ENCODE measurements at places on chromosomes 2 and 18.

- DNase-seq = no peak
Measured at GRCh38 chr2:200428961-200429665, 80.8 kb downstream of the KCTD18 start.

GRCh38 chr2:158932131-158932645, 36.3 kb upstream of the TANC1 start:
- DNase-seq = no peak

DNA sequence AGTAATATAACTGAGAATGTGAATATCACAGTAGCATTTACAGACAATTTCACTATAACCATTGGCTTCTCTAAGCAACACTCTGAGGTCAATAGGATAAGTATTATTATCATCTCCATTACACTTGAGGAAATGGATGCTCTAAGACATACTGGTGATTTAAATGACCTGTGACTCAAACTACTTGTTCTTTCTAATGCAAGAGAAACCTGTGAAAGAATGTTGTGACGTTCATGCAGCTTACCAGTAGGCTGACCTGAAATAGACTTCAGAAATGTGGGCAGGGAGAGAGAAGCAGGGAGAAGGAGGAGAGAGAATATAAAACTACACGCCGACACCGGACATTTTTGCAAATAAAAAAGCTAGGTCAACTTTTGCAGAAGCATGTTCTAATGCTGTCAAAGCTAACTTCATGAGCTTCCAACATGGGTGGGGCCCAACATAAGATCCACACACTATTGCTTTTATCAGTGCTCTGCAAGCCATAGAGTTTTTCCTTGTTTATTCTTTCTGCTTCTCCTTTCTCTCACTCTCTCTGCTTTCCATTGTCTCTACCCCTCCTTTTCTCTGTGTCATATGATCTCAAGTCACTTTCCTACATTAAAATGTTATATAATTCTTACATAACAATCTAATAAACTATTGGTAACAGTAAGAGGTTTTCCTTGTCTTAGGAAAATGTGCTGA, 217.6 kb upstream of the FN1 start:
- DNase-seq = no peak

- DNase-seq = no peak
Measured at GRCh38 chr2:183868707-183869106, 729.6 kb upstream of the ZNF804A start.

GRCh38 chr2:9837451-9837850, 5.8 kb upstream of the TAF1B start:
- no peak for DNase-seq

DNA sequence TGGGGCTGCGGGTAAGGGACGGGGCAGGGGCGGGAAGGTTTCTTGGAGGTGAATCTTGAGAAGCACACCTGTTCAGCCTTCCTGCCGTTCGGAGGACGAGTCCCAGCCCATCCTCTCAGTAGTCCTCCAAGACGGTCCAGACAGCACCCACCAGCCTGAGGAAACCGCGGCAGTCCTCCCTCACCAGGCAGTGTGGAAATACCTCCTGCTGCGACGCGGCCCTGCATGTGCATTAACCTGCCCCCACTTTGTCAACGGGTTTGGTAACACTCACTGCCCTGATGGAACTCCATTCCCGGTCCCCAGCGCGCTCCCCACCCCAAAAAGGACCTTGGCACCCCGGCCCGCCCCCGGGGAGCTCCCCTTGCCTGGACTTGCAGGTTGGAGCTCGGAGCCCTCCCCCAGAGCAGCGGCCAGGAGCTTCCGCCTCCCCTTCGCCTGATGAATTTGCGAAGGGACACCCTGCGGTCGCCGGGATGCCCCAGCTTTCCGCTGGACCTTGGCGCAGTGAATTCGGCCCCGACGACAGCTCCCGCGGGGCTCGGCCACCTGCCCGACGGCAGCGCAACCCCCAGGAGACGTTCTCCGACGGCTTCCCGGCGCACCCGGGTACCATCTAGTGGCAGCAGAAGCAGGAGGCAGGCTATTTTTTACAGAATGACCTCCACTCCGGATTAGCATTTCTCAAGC, 31.5 kb downstream of the ACVR1C start:
- no peak for DNase-seq

- DNase-seq = no peak
Measured at GRCh38 chr2:127569666-127570065, 34.2 kb downstream of the MYO7B start.

DNA sequence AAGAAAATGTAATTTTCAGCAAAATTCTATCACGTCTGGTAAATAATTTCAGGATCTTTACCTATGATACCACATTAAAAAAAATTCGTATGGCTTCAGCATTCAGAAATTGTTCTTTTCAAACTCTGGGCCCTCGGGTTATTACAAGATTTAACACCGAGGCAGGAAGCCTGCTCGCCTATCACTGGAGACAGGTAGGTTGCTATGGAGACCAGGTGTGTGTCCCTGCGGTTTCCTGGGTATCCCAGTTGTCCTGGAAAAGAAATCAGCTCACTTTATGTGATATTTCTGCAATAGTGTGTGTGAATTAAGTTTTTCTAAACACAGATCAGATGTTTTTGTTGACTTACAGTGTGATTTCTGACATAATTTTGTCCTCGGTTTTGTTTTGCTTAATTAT, 14.2 kb downstream of the HPCAL1 start:
- DNase-seq = no peak

- DNase-seq = no peak
Measured at GRCh38 chr18:2964361-2965010, 48.5 kb downstream of the LPIN2 start.

DNA sequence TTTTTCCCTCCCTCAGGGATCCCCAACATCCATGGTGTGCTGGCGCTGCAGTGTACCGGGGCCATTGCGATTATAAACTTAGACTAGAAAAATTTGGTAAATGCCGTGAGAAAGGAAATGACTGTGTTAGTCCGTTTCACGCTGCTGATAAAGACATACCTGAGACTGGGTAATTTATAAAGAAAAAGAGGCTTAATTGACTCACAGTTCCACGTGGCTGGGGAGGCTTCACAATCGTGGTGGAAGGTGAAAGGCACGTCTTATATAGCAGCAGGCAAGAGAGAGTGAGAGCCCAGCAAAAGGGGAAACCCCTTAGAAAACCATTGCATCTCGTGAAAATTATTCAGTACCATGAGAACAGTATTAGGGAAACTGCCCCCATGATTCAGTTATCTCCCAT, 44.3 kb downstream of the NTSR2 start:
- no peak for DNase-seq

- DNase-seq = no peak
Measured at GRCh38 chr2:57146951-57147350, 899.7 kb upstream of the VRK2 start.

GRCh38 chr2:32064021-32064601, 755 bp downstream of the SPAST start:
- DNase-seq = no peak

- DNase-seq = no peak
Measured at GRCh38 chr2:167771628-167772027, 475.8 kb downstream of the STK39 start.

DNA sequence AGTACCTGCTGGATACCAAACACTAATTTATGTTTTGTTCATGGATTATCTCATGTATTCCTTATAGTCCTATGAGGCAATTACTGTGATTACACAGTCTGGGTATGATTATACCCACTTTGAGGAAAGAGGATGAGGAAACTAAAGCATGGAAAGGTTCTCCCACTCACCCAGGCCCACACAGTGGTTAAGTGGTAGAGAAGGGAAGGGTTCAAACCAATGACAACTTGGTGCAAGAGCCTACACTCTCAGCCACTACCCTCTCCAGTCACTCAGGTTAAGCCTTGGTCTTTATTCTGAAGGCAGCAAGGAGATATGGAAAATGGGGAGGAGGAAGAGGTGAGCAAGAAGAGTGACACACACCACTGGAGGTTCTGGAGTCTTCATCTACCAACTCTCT, 64.5 kb upstream of the PPP1CB start:
- DNase-seq = no peak

GRCh38 chr2:19364014-19364413, 5.6 kb upstream of the OSR1 start:
- no peak for DNase-seq

GRCh38 chr18:50711386-50711785, 108.4 kb downstream of the MRO start:
- no peak for DNase-seq

GRCh38 chr18:69995774-69996173, 48.1 kb upstream of the CD226 start:
- no peak for DNase-seq

- DNase-seq = no peak
Measured at GRCh38 chr2:20676353-20677215, 9.6 kb downstream of the GDF7 start.

- no peak for DNase-seq
Measured at GRCh38 chr2:11753886-11754699, 7.7 kb downstream of the LPIN1 start.

DNA sequence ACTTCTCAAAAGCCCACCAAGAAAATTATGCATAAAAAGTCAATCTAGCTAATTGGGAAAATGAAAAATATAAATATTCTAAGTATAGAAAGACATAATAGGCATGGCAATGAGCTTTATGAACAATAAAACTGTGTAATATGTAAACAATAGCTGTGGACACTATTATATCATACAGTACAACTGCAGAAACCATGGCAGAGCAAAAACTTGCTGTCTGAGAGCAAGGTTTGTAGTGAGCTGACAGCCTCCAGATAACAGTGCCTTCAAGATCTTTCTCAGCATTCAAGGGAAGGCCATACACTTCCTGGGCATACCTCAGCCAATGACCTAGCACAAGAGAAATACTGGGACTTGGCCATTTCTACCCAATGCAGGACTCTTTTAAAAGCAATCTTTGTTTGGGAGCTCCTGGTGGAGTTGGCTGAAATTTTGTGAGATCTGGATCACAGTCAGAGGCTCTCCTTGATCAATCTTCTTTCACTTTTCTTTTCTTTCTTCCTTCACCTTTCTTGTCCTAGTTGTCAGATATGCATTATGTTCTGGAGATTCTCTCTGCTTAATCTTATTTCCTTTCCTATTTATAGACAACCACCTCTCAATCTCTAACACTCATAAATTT, 427.2 kb upstream of the UBE2E3 start:
- no peak for DNase-seq

DNA sequence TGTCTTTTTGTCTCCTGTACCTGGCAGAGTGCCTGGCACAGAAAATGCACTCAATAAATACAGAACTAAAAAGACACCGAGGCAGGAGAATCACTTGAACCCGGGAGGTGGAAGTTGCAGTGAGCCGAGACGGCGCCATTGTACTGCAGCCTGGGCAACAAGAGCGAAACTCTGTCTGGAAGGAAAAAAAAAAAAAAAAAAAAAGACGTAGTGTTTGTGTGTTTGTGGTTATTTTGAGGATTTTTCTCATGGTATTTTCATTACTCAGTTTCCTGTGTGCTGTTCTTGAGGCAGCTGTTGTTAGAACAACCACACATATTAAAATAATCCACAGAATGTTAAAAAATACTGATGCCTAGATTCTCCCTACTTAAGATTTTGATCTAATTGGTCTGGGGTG, 519.2 kb upstream of the SPHKAP start:
- no peak for DNase-seq

- no peak for DNase-seq
Measured at GRCh38 chr2:17621781-17622180, 81.3 kb downstream of the VSNL1 start.

GRCh38 chr2:71129902-71130151, 202 bp downstream of the MCEE start:
- no peak for DNase-seq

DNA sequence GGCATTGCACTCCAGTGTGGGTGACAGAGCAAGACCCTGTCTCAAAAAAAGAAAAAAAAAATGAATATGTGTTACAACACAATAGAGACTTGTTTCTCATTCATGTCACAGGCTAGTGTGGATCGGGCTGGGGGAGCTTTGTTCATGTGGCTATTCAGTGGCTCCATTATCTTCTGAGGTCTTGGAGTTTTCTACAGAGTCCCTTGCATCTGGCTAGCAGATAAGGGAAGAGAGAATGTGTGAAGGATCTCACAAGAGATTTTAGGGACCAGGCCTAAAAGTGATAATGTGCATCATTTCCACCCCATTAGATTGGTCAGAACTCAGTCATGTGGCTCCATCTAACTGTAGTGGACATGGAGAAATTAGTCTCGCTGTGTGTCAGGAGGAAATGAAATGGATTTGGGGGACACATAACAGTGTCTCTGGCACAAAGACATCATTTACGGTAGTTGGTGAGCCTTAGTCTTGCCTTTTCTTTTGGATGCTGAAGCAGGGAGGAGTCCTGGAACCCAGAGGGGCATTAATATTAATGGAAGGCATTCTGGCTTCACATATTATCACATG, 32.4 kb upstream of the CASP10 start:
- no peak for DNase-seq

DNA sequence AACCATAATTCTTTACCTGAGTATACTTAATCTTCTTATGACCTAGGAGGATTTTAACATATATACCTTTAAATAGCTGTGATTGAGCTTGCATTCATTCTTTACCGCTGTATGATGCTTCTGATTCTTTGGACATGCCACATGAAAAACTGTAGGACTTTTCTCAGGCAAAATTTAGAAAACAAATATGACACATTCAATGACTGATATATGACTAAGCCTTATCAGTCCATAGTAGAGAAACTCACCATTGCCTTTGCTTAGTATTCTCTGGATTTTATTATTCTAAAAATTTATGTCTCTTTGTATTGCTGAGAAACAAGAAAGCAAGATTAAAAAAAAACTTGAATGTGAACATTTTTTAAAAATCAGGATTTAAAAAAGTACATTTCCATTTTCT, 3.7 kb downstream of the FAM171B start:
- no peak for DNase-seq

DNA sequence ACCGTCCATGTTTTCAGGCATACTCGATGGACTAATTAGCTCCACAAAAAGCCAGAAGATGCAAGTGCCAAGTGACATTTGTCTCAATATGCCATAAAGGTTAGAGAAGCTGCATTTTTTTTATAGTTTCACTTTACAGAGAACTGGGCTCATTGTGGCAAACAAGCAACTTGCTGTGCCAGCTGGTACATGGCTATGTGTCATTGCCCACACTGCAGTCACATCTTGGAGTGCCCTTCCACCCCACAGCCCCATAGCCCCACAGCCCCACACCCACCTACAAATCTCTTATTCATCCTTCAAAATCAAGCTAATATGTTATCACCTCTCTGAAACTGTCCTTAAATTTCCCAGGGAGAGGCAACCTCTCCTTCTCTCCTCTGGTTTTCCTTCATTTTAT, 451.9 kb downstream of the ARHGAP15 start:
- DNase-seq = no peak

DNA sequence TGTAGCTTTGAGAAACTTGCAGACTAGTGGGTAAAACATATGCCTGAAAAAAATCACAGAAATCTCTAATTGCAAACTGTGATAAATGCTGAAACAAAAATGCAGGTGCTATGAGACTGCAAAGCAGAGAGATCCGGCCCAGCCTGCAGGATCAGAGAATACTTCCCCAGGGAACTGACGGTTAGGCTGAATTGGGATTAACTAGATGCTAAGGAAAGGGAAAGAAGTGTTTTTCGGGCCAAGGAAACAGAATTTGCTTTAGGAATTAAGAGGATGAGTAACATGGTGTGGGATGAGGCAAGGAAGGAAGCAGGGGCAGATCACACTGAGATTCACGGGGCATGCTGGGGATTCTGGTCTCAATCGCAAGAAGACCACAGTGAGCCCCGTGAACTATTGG, 71.5 kb downstream of the OSBPL6 start:
- DNase-seq = no peak

- no peak for DNase-seq
Measured at GRCh38 chr18:57428221-57429150, 6.7 kb upstream of the ONECUT2 start.

GRCh38 chr2:161436411-161436810, 20.3 kb downstream of the TBR1 start:
- DNase-seq = no peak

GRCh38 chr18:55306359-55307024, 281.5 kb downstream of the TCF4 start:
- DNase-seq = no peak

GRCh38 chr2:68921646-68922045, 31.0 kb downstream of the GKN2 start:
- DNase-seq = no peak
